Stimulated activated CD4-positive, alpha-beta T cell treated with anti-CD3 and anti-CD28 coated beads, TNF-alpha, amount 100 ng/mL, for 4 hours (primary cell): ENCODE measurements at places on chromosomes 6 and 20.

DNA sequence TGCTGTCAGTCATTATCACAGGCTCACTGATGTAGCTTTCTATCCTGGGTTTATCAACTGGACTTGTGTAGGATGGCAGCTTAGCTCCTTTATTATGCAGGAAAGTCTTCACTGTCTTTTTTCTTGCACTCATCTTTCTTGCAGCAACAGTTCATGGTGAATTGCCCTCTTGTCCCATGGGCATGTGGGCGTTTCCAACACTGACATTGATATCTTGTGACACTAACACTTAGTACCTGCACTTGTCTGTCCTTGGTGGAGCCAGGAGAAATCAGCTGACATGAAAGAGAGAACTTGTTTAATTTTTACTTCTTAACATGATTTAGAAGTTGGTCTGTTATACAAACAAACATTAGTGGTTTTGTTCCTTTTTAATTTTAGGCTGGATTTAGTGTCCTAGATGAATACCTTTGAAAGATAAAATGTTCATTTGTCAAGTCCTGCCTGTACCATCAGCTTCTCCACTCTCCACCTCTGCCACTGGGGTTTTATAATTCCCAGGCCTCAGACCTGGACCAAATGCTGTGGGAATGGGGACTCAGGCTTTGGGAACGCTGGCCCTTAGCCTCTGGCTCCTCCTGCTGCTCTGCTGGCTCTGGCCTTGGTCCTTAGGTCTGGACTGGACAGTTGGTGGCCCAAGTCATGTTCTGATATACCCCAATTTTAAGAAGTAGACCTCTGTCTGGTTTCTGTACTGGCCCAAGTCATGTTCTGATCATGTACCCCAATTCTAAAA lies 161.0 kb upstream of the LAMP5 start:
- no peak for DNase-seq

- no peak for DNase-seq
Measured at GRCh38 chr6:52505726-52506409, 71.0 kb downstream of the TRAM2 start.

GRCh38 chr20:57849521-57850215 lies 139.9 kb upstream of the PMEPA1 start:
- no peak for DNase-seq

DNA sequence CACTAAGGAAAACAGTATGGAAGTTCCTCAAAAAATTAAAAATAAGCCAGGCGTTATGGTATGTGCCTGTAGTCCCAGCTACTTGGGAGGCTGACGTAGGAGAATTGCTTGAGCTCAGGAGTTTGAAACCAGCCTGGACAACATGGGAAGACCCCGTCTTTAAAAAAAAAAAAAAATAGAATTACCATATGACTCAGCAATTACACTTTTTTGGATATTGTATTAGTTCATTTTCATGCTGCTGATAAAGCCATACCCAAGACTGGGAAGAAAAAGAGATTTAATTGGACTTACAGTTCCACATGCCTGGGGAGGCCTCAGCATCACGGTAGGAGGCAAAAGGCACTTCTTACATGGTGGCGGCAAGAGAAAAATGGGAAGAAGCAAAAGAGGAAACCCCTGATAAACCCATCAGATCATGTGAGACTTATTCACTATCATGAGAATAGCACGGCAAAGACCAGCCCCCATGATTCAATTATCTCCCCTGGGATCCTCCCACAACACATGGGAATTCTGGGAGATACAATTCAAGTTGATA lies 10.8 kb upstream of the SMIM29 start:
- no peak for DNase-seq

GRCh38 chr6:18676548-18676947 lies 289.4 kb downstream of the RNF144B start:
- no peak for DNase-seq

DNA sequence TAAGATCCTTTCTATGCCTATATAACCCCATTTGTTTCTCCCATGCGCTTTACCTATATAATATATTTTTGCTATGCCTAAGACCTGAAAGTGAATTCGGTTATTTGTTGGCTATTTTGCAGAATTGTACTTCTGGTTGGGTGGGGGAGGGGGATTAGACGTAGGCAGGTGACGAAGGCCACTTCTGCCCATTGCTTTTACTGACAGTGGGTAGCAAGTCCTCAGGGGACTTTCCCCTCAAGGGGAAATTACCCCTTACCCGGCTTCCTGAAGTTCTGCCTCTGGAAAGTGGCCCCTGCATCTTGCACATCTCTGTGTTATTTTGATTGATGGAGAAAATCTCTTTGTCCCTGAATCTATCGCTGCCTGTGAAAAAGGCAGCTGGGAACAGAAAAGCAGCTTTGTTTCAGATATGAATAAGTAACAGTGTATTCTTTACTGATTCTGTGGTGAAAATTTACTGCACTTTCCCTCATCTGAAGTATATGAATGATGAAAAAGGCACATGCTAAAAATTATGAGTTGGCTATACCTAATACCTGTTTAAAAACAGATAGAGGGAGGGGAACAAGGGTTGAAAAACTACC lies 133.9 kb downstream of the UTRN start:
- DNase-seq = no peak

DNA sequence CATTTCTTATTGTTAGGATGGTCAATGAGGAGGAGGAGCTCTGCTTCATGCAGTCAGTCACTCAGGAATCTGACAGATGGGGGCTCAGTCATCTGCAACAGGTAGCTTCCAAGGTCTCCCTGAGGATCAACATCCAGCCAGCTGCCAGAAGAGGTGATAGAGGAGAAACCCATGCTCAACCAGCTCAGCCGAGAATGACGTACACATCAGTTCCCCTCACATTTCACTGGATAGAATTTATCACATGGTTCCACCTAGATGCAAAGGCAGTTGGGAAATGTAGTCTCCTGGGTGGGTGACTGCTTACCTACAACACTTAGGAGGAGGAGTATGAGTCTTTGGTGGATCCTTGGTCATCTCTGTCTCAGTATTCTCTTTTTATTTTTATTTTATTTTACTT lies 144.5 kb downstream of the CEBPB start:
- no peak for DNase-seq

DNA sequence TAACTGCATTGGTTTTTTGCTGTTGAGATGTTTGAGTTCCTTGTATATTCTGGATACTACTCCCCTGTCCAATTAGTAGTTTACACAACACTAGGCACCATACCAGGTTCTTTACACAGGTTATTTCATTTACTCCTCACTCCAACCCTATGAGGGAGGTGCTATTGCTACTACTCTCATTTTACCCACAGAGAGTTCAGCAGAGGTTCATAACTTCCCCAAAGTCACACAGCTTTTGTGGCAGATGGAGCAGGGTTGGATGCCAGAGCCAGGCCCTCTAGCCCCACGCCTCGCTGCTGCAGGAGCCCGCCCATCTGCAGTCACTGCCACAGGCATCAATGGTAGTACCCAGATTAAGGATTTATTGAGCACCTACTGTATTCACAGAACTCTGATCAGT lies 61.7 kb upstream of the MAP3K4 start:
- no peak for DNase-seq

DNA sequence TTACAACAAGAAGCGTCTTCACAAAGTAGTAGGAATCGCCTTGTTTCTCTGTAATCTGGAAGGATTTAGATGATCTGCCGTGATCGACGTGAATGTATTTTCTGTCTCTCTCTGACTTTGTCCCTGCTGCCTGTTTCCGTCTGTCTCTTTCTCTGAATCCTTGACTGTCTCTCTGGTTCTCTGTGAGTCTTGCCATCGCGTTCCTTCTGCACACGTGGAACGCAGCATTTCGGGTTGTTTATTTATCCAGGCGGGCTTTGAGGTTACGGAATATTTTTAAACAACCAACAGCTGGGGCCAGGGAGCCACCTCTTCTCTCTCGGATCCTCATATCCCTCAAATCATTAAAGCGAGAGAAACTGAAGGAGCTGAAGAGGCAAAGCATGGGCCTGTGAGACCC lies 215.9 kb downstream of the ZDHHC14 start:
- DNase-seq = no peak

DNA sequence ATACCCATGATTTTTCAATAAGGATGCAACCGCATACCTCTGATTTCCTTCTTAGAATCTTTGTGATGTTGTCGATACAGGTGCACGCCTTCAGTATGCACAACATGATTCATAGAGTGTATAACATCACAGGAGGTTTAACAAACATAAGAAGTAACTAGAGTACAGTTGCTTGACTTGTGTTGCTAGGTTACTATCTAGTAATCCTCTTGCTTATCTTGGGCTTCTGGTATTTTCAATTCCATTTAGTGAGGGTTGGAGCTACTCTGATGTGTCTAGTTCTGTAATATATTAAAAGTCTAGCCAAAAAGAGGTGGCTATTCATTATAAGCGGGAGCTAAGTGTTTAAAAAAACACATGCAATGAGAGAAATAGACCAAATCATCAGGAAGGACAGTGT lies 85.5 kb upstream of the TENT5A start:
- no peak for DNase-seq

DNA sequence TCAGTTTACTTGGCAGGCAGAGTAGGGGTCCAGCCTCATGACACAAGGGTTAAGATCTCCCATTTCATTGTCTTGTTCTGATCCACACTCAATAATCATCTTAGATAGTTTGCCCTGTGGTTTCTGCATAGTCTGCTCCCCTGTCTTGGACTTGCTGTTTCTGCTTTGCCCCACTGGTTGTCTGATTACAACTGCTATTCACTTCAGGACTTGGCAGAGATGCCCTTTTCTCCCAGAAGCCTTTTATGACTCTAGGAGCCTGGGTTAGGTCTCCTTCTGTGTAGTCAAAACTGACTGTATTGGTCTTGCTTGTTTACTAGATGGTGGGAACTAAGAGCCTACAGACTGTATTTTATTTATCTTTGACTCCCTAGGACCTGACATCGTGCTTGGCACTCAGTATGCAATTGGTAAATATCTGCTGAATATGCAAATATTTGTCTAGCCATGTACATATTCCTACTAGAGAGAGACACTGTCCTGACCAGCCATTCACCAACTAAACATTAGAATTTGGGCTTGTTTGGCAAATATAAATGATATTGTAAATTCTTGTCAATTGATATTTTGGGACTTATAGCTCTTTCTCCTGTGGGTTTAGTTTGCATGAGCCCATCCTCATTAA lies 165.9 kb upstream of the KCNK16 start:
- DNase-seq = no peak
